ENCODE measurements at places on chromosomes 2 and 18. TPM values are rescaled to one million over a fixed set of nuclear protein-coding genes. Genes with fewer than 3 reads are reported as not detected.

DNA sequence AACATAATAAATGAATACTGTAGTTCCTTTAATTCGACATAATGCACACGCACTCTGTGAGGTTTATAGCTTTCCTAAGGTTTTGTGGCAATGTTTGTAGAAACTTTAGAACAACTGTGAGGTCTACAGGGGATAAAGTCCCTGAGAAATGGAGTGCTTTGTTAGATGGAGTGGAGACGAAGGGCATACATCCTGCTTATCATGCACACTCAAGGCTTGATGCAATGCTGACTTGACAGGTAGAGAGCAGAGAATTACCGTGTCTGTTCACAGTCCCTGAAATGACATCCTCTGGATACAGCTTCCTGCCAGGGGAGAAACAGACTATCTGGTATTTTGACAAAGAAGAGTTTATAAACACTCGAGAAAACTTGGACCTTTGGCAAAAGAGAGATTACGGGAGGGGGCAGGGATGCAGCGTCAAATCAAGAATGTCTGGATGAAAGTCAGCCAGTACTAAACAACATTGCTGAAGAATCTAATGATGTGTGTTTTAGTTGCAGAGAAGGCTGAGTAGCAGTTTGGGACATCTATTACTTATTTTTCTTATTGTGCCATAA lies 766.9 kb upstream of the ZEB2 start:
- no peaks in the 10 kb centered on the region for H3K27me3 ChIP-seq
- H3K36me3 ChIP-seq = peaks cover 7% of the 10 kb centered on the region
- no peak for DNase-seq
- peaks cover 46% of the 10 kb centered on the region for H3K4me1 ChIP-seq
- peak overlapping the region; percentile 72 for H3K27ac ChIP-seq

- H3K36me3 ChIP-seq = no peaks in the 10 kb centered on the region
- H3K4me1 ChIP-seq = no peaks in the 10 kb centered on the region
- no peak for DNase-seq
- H3K27me3 ChIP-seq = peaks cover 6% of the 10 kb centered on the region
These were observed 394.8 kb downstream of the DCDC2C start for GRCh38 chr2:4098137-4098536.

The TEKT4 gene
- total RNA-seq = not detected

The OTX1 gene
- 0.87 TPM for total RNA-seq

- peak within 1 kb of the TSS; percentile 83 for H3K4me3 ChIP-seq
- peak within 1 kb of the TSS; percentile 86 for H3K27ac ChIP-seq
- peaks cover 30% of the 10 kb centered on the region for H3K4me1 ChIP-seq
These were observed at the start of gene MARS2 for GRCh38 chr2:197705121-197705911. Gene MARS2, plus strand, starts transcription at chr2:197705369. Its CDS starts 37 bp downstream, at chr2:197705406.

The OBSL1 gene
- total RNA-seq = 319 TPM

- H3K4me1 ChIP-seq = peaks cover 6% of the 10 kb centered on the region
- peaks cover 56% of the 10 kb centered on the region for H3K27me3 ChIP-seq
- no peak for DNase-seq
- no peak overlapping the region for H3K27ac ChIP-seq
- no peaks in the 10 kb centered on the region for H3K36me3 ChIP-seq
- H3K4me3 ChIP-seq = no peak overlapping the region
These were observed 489.3 kb downstream of the TSN start for GRCh38 chr2:122244598-122245229.

DNA sequence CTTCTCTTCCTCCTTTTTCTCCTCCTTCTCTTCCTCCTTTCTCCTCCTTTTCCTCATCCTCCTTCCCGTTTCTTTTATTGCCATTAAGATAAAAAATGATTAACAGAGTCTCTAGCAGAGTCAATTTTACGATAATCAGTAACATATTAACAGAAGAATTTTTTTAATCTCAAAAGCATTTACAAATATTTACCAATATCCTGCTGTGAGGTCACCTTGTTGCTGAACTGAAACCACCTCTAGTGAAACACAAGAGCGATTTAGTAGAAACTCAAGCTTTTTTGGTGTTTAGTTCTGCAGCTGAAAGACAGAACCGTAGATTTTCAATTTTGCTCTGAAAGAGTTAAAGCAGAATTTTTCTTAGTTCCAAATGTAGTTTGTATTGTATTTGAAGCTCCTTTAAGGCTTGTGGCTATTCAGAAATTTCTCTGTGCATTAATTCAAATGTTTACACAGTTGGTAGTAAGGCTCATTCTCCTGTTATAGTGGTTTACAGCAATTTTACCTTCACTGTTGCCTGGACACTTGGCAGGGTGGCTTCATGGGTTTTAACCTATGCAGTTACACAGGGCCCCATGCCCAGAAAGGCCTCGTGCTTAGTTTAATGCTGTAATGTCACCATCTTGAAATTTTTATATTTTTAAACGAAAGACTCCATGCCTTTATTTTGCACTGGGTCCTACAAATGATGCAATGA lies 1106.6 kb upstream of the FAM98A start:
- DNase-seq = no peak
- H3K36me3 ChIP-seq = no peaks in the 10 kb centered on the region
- no peak overlapping the region for H3K4me3 ChIP-seq
- no peaks in the 10 kb centered on the region for H3K4me1 ChIP-seq
- no peaks in the 10 kb centered on the region for H3K27me3 ChIP-seq

DNA sequence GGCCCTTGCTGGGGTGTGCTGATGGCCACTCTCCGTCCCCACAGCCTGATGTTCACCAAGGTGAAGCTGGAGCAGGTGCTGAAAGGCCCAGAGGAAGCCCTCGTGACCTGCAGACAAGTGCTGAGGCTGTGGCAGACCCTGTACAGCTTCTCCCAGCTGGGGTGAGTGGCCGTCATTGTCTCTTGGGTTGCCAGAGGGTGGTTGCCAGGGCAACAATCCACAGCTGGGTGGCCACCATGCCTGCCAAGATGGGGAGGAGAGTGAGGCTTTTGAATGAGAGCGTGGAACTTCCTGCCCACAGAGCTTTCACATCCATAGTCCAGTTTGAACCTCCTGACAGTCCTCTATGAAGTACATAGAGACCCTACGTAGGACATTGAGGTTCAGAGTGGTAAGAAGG lies 108.8 kb downstream of the STPG4 start:
- DNase-seq = no peak
- no peak overlapping the region for H3K27ac ChIP-seq
- no peaks in the 10 kb centered on the region for H3K27me3 ChIP-seq
- H3K4me1 ChIP-seq = peaks cover 24% of the 10 kb centered on the region

The CAB39 gene
- 39.2 TPM for total RNA-seq

- no peaks in the 10 kb centered on the region for H3K36me3 ChIP-seq
- H3K4me3 ChIP-seq = peak overlapping the region; percentile 45
- DNase-seq = no peak
- H3K27me3 ChIP-seq = no peaks in the 10 kb centered on the region
- peak overlapping the region; percentile 91 for H3K27ac ChIP-seq
- peaks cover 20% of the 10 kb centered on the region for H3K4me1 ChIP-seq
These were observed 887.9 kb downstream of the NRXN1 start for GRCh38 chr2:50143822-50144575.

GRCh38 chr2:217327953-217328621 lies 468.2 kb upstream of the TNP1 start:
- H3K36me3 ChIP-seq = peaks cover 20% of the 10 kb centered on the region
- H3K4me3 ChIP-seq = no peak overlapping the region
- H3K27me3 ChIP-seq = no peaks in the 10 kb centered on the region
- peak overlapping the region; percentile 75 for H3K27ac ChIP-seq
- no peak for DNase-seq
- H3K4me1 ChIP-seq = peaks cover 76% of the 10 kb centered on the region

The RAD51AP2 gene
- total RNA-seq = 0.18 TPM

The SP110 gene
- 28.8 TPM for total RNA-seq

The LOXL3 gene
- total RNA-seq = 21.9 TPM

- H3K4me3 ChIP-seq = no peak overlapping the region
These were observed 567 bp downstream of the NT5C1B start for GRCh38 chr2:18588802-18589201.

The CRYGA gene
- total RNA-seq = not detected

The ADRA2B gene
- 0.51 TPM for total RNA-seq

The ABCB11 gene
- 0.18 TPM for total RNA-seq

- H3K4me3 ChIP-seq = no peak overlapping the region
- no peak overlapping the region for H3K27ac ChIP-seq
- no peak for DNase-seq
- no peaks in the 10 kb centered on the region for H3K36me3 ChIP-seq
- no peaks in the 10 kb centered on the region for H3K27me3 ChIP-seq
These were observed 4.0 kb upstream of the RND3 start for GRCh38 chr2:150491430-150491829.

The SF3B6 gene
- total RNA-seq = 85.3 TPM

- peaks cover 3% of the 10 kb centered on the region for H3K27me3 ChIP-seq
- H3K4me3 ChIP-seq = no peak overlapping the region
- no peak for DNase-seq
- H3K36me3 ChIP-seq = no peaks in the 10 kb centered on the region
These were observed 271.6 kb downstream of the TDRD15 start for GRCh38 chr2:21395366-21395765.

- no peak for DNase-seq
- H3K4me1 ChIP-seq = no peaks in the 10 kb centered on the region
- H3K27ac ChIP-seq = no peak overlapping the region
- H3K4me3 ChIP-seq = no peak overlapping the region
- H3K36me3 ChIP-seq = peaks cover 9% of the 10 kb centered on the region
These were observed 34.7 kb upstream of the CALCRL start for GRCh38 chr2:187482796-187483195.

GRCh38 chr2:232891621-232892071 lies 21.6 kb downstream of the SNORC start:
- H3K4me3 ChIP-seq = no peak overlapping the region
- no peaks in the 10 kb centered on the region for H3K36me3 ChIP-seq
- no peaks in the 10 kb centered on the region for H3K27me3 ChIP-seq
- peaks cover 20% of the 10 kb centered on the region for H3K4me1 ChIP-seq
- no peak for DNase-seq

DNA sequence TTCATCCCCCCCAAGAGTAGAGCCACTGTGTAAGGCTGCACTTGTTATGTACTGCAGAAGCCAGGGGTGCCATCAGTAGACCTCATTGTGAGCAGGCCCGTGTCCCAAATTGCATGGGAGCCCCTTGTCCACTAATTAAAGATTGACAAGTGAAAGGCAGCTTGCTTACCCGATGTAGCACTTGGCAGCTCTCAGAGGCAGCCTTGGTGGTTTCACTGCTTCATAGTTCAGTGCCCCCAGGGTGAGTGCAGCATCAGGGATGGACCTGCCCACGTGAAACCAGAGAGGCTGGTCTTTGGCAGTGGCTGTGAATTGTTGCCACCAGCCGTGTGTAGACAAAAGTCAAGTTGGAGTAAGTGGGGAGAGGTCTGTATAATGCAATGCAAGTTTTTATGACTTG lies 13.3 kb downstream of the TUBB6 start:
- no peaks in the 10 kb centered on the region for H3K4me1 ChIP-seq
- no peak for DNase-seq
- no peaks in the 10 kb centered on the region for H3K27me3 ChIP-seq
- no peak overlapping the region for H3K4me3 ChIP-seq

DNA sequence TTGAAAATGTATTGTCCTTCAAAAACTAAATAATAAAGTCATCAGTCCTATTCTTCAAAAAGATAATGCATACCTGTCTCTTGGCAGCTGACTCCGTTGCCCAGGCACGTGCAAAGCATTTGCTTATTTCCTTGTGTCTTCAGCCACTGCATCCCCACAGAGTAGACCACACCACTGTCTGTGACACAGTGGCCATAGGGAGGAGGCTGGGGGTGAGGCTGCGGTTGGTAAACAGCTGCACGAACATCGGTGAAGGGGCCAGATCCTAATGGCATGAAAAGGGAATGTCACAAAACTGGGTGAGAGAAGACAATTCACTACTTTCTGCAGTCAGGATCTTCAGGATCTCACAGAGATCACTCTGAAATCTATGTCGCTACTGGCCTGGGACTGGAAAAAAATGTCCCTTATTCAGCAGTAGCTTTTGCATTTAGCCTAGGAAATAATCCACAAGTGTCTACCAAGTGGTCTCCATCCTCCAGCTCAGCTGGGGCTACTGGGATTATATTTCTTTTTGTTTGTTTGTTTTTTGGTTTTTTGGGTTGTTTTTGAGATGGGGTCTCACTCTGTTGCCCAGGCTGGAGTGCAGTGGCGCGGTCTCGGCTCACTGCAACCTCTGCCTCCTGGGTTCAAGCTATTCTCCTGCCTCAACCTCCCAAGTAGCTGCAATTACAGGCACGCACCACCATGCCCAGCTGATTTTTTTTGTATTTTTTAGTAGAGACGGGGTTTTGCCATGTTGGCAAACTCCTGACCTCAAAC lies 10.7 kb downstream of the FN1 start:
- no peak overlapping the region for H3K4me3 ChIP-seq
- peaks cover 5% of the 10 kb centered on the region for H3K4me1 ChIP-seq

The SULT1C4 gene
- 17.5 TPM for total RNA-seq

GRCh38 chr18:31512203-31512764 lies 14.3 kb downstream of the DSG2 start:
- peaks cover 48% of the 10 kb centered on the region for H3K4me1 ChIP-seq
- peak overlapping the region; percentile 85 for H3K27ac ChIP-seq
- no peak overlapping the region for H3K4me3 ChIP-seq
- H3K36me3 ChIP-seq = peaks cover 6% of the 10 kb centered on the region
- no peak for DNase-seq
- no peaks in the 10 kb centered on the region for H3K27me3 ChIP-seq

DNA sequence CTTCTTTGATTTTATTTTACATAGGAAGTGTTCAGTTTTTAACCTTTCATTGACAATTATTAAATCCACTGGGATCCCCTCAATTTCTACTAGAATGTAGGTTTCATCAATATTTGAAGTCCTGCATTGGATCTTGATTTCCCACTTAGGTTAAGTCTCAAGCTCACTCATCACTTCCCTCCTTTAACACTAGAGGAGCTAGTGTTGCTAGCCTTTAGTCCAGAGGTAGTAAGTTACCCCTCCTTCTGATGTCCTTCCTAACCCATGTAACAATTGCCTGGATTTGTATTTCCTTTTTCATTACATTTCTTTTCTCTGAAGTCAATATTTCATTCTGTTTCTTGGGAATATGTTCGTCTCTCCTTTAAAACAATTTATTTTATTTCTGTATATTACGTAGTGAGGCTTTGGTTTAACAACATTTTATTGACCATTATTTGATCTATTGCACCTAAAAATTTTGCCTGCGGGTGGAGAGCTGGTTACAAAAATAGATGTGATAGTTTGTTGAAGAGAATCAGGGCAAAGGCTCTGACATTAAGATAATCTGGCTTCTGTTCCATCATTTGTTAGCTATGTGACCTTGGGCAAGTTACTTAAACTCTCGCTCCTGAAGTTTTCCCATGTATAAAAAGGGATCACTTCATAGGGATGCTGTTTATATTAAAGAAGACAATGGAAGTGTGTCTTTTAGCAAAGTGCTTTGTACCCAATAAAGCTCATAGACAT lies 833.0 kb downstream of the SLC4A3 start:
- H3K27me3 ChIP-seq = peaks cover 2% of the 10 kb centered on the region
- no peak for DNase-seq
- H3K36me3 ChIP-seq = no peaks in the 10 kb centered on the region
- H3K4me1 ChIP-seq = no peaks in the 10 kb centered on the region

The HJURP gene
- total RNA-seq = 19.4 TPM
